Mesothelial cell of epicardium (in vitro differentiated cells): ENCODE measurements at places on chromosomes 13 and 19.

GRCh38 chr13:34681405-34681955, 260.6 kb upstream of the NBEA start:
- DNase-seq, result no peak

DNA sequence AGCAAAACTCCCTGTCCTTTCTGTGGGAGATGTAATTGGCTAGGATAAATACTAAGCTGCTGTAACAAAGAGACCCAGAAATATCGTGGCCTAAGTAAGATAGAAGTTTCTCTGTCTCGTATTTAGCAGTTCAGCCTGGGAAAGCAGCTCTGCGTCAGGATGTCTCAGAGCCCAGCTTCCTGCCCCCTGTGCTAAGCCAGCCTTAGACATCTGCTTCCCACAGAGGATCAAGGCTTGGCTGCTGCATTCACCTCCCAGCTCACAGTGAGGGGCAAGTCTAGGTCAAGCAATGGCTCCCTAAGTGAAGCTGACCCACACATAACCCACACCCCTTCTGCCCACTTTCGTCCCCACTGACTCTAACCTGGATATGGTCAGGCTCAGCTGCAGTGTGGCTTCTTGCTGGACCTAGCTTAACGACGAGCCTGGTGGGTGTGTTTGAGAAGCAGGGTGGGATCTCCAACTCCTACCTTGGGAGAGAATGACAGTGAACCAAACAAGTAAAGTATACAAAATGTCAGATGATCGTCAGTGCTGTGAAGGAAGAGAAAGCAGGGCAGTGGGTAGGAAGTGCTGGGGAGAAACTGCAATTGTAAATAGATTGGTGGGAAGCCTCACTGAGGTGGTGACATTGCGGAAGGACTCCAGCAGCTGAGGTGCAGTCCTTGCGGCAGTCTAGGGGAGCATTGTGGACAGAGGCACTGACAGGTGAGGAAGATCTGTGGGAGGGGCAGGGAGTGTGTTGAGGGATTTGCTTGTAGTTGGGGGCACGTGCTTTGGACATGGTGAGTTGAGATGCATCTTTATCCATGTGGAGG, 82.9 kb downstream of the TNFRSF19 start:
- DNase-seq, result no peak

GRCh38 chr19:13011653-13012389, 16.5 kb downstream of the NFIX start:
- no peak for DNase-seq

DNA sequence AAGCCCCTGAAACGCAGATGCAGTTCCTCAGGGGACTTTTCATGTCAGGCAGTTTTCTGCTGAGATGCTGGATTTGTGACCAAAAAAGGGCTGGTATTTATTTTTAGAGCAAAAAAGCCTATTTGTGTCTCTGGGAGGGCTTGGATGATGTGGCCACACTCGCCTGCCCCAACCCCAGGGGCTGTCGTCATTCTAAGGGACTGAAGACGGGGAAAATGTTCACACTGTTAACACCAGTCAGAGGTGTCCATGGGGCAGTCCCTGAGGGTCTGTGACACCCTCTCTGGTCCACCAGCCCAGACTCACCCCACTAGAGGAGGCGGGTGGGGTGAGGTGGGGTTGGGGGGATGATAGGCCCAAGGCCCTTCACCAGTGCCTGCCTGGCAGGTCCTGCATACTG, 15.9 kb upstream of the EPHX3 start:
- no peak for DNase-seq

DNA sequence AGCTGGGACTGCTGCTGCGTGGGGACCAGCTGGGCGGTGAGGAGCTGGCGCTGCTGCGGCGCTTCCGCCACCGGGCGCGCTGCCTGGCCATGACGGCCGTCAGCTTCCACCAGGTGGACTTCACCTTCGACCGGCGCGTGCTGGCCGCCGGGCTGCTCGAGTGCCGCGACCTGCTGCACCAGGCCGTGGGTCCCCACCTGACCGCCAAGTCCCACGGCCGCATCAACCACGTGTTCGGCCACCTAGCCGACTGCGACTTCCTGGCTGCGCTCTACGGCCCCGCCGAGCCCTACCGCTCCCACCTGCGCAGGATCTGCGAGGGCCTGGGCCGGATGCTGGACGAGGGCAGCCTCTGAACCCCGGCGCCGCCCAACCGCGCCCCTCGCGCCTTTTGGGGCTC, 12.8 kb downstream of the TNFAIP8L1 start:
- DNase-seq, result no peak

DNA sequence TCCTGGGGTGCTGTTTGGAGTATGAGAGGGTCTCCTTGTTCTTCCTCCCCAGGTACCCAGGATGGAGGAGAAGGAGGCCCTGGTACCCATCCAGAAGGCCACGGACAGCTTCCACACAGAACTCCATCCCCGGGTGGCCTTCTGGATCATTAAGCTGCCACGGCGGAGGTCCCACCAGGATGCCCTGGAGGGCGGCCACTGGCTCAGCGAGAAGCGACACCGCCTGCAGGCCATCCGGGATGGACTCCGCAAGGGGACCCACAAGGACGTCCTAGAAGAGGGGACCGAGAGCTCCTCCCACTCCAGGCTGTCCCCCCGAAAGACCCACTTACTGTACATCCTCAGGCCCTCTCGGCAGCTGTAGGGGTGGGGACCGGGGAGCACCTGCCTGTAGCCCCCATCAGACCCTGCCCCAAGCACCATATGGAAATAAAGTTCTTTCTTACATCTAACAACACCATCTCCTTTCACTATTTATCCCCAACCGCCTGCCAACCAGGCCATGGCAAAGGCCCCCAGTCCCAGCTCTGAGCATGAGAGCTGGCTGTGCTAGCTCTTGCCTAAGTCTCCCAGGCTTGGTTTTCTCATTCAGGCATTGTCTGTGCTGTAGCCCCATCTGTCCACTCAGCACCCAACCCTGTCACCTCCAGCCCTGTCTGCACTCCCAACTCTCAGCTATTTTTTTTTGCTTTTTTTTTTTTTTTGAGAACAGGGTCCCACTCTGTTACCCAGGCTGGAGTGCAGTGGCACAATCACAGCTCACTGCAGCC, 11.2 kb downstream of the DKKL1 start:
- no peak for DNase-seq

GRCh38 chr19:29712744-29713516, 2.1 kb downstream of the C19orf12 start:
- DNase-seq, result no peak

DNA sequence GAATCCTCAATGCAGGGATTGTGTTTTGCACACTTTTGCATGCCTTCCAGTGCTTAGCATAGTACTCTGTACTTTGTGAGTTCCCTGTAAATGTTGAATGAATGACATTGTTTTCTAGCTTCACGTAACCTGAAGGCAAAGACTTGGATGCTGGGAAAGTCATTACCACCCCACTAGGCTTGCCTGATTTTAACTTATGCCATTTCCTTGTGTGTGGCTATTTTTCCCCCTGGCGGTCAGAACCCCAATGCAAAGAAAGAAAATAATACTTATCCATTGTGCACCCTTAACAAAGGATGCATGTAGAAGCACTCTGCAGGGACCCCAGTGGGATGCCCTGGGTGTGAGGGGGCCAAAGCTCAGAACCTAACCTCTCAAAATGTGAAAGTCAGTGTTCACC, 1.2 kb upstream of the ENOX1 start:
- DNase-seq, result no peak

DNA sequence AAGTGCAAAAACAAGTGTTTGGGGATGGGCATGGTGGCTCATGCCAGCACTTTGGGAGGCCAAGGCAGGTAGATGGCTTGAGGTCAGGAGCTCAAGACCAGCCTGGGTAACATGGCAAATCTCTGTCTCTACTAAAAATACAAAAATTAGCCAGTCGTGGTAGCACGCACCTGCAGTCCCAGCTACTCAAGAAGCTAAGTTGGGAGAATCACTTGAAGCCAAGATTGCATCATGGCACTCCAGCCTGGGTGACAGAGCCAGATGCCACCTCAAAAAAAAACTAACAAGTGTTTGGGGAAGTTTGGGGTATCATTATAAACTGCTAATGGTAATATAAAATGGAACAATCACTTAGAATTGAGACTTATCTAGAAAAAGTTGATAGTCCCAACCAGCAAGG, 24.6 kb downstream of the XPO4 start:
- DNase-seq, result no peak

- DNase-seq, result peak; percentile 53
Measured at GRCh38 chr19:43532571-43532961, 422 bp upstream of the ZNF575 start.

DNA sequence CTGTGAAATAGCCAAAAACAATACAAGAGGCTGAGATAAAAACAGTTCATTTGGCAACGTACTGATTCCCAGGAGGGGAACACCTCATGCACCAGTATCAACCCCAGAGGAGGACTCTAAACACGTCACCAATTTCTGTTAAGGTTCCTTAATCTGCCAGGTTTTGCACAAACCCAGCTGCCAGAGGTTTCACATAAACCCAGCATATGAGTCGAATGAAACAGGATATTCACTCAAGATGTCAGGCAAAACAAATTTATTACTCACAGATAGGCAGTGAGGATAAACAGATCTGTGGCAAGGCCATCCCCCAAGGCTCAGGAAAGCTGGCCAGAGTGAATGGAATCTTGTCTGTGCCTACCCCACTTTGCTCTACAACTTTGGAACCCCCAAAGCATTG, 210.9 kb downstream of the GPC5 start:
- no peak for DNase-seq

GRCh38 chr13:44131069-44131614, 242.5 kb upstream of the SERP2 start:
- no peak for DNase-seq

DNA sequence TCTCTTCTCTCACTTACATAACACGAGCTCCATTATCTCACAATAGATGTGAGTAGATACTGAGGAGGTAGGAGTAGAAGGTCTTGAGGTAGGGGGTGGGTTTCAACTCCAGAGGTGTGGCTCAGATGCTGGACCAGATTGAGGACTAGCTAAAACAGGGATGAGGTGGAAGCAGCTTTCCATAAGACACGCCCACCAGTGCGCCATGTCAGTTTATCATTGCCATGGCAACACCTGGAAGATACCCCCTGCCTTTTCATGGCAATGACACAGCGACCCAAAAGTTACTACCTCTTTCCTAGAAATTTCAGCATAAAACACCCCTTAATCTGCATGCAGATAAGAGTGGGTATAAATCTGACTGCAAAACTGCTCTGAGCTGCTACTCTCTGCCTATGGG, 44.1 kb downstream of the KCTD15 start:
- no peak for DNase-seq

DNA sequence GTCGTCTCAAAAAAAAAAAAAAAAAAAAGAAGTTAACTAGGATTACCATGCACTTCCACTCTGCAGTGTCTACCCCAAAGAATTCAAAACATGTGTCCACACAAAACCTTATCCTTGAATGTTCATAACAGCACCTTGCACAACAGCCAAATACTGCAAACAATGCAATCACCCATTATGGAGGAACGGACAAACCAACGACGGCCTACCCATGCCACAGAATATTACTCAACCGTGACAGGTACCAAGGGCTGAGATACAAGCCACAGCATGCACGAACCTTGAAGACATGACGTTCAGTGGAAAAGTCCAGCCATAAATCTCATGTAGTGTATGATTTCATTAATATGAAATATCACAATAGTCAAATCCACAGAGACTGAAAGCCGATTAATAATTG, 3.0 kb upstream of the SHISA7 start:
- DNase-seq, result no peak

- DNase-seq, result no peak
Measured at GRCh38 chr19:718991-719512, 10.3 kb downstream of the PALM start.

DNA sequence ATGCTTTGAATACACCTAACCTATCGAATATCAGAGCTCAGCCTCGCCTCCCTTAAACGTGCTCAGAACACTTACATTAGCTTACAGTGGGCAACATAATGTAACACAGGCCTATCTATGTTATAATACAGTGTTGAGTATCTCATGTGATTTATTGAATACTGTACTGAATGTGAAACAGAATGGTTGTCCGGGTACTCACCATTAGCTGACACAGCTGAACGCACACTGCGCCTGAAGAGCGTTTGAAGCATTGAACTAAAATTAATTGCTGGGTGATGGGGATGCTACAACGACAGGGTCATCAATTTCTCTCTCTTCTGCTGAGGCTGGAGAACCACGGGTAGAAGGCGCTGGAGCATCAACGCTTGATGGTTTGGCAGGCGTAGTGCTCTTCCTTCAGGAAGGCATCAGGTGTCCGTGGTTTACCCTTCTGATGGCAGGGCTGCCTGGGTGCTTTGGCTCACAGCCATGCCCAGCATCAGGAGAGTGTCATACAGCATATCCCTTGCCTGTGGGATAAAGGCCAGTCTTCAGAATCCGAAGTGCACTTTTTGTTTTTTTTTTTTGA, 46.9 kb upstream of the UBE2L5 start:
- DNase-seq, result no peak

GRCh38 chr19:45115809-45116615, 23.0 kb downstream of the PPP1R37 start:
- DNase-seq, result no peak

GRCh38 chr13:39273953-39274738, 235.9 kb downstream of the NHLRC3 start:
- DNase-seq, result no peak

DNA sequence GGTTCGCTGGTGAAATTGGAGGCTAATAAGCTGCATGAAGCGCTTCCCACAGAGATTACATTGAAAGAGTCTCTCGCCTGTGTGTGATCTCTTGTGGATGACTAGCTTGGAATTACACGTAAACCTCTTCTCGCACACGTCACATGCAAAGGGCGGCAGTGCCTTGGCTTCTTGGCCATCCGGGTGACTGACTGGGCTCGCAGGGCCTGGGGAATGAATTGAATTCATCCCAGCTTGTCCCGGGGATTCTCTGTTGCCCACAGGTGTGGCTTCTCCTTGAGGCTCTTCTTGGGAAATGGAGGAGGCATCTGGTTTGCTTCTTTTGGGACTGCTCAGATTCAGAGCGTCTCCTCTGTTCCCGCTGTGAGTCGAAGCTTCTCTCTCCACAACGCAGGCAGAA, 19.8 kb downstream of the ZSCAN5C start:
- DNase-seq, result no peak

- DNase-seq, result no peak
Measured at GRCh38 chr13:37476874-37477273, 121.7 kb downstream of the POSTN start.

GRCh38 chr19:11797491-11797890, 832 bp upstream of the ZNF491 start:
- DNase-seq, result peak; percentile 78

GRCh38 chr19:13195678-13196077, 45.5 kb downstream of the IER2 start:
- no peak for DNase-seq

- no peak for DNase-seq
Measured at GRCh38 chr13:66348745-66349690, 881.1 kb downstream of the PCDH9 start.
